ENCODE measurements at places on chromosomes 5 and 9.

DNA sequence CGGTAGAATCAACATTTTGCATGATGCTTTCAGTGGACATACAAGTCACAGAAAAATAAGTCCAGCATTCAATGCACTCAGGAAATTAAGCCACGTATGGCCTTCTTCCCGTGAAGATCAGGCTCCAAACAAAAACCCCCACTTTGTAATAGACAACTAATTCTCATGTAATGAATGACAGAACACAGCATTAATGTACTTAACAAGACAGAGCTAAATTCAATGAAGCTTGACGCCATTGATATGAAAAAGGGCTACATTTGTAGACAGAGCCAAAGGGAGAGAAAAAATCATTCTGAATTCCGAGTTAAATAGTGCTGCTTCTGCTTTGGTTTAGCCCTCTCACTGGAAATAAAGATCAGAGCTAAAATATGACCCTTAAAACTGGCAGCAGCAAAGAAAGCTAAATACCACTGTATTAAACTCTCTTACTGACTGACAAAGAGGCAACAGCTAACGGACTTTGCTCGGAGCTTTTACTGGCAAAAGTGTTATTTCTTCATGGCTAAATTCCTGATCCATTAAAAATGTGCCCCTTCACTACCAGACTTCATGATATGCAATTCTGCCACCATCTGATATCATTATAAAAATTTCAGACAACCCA, 250.5 kb downstream of the BNC2 start:
- H3K4me1 ChIP-seq, result no peaks in the 10 kb centered on the region
- H3K27me3 ChIP-seq, result no peaks in the 10 kb centered on the region
- no peak for DNase-seq
- H3K4me3 ChIP-seq, result no peak overlapping the region
- H3K27ac ChIP-seq, result no peak overlapping the region

GRCh38 chr5:143698574-143698973, 113.4 kb upstream of the HMHB1 start:
- H3K4me1 ChIP-seq, result peaks cover 13% of the 10 kb centered on the region
- no peak for DNase-seq
- no peaks in the 10 kb centered on the region for H3K36me3 ChIP-seq
- no peak overlapping the region for H3K4me3 ChIP-seq

GRCh38 chr9:32348106-32348695, 36.2 kb upstream of the ACO1 start:
- no peak overlapping the region for H3K4me3 ChIP-seq
- H3K4me1 ChIP-seq, result peaks cover 17% of the 10 kb centered on the region
- no peaks in the 10 kb centered on the region for H3K36me3 ChIP-seq
- DNase-seq, result no peak
- no peaks in the 10 kb centered on the region for H3K27me3 ChIP-seq

DNA sequence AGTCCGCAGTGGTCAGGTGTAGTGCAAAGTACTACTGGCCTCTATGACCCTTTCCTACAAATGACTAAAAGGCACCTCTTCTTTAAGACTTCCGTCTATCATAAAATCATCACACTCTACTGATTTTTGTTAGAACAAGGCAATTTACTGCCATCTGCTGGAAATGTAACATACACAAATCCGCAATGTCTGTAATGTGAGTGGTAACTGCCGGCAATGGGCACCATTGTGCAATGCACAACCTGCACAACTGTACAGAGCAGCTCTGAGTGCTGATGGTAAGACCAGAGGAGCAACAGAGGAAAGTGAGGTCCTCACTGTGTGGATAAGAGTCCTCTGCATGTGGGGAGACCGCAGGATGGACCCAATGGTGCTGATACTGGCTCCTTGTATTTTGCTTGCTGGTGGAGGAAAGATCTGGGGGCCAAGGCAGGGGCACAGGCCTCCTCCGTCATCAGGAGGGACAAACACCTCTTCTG, 103.7 kb downstream of the ATPSCKMT start:
- no peaks in the 10 kb centered on the region for H3K36me3 ChIP-seq
- no peak overlapping the region for H3K27ac ChIP-seq
- no peaks in the 10 kb centered on the region for H3K27me3 ChIP-seq
- H3K4me3 ChIP-seq, result no peak overlapping the region

Data from CD4-positive, alpha-beta memory T cell (primary cell).